ENCODE measurements at places on chromosomes 5 and 9.

DNA sequence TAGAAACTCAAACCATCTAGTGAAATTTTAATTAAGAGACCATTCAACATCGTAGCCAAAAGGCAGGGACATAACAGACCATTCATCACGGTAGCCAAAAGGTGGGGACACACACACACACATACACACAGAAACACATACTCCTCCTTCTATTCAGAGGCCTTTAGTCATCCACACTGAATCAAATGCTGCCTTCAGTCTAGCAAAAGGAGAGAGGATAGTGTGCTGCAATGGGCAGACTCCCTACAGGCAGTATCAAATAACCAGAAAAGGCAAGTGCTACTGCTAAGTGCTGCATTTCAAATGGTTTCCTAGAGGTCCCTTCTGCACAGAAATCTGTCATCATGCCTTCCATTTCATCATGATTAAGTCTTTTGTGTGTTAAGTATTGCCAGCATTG lies 303.9 kb downstream of the TRIM32 start:
- no peak for DNase-seq

GRCh38 chr5:116466727-116467464 lies 107.7 kb downstream of the SEMA6A start:
- DNase-seq, result no peak

- DNase-seq, result peak; percentile 23
Measured at GRCh38 chr5:55176176-55176818, 3.3 kb upstream of the CDC20B start.

DNA sequence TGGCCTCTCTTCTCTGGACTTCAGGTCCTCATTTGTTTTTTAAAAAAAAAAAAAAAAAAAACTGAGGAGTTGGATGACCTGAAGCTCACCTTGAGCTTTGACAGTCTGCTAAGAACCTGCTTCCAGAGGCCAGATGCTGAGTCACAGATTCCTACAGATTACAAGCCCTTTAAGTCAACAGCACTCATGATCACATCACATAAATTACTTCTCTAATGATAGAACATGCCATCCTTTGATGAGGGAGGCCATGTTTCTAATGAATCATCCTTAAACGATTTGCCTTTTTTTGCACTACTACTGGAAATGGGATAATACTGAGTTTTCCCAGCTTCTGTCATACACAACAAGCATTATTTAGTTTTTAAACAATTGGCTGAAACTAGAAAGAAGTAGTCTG lies 34.2 kb upstream of the MYOT start:
- DNase-seq, result peak; percentile 96
